ENCODE measurements at places on chromosomes 6 and 20.

DNA sequence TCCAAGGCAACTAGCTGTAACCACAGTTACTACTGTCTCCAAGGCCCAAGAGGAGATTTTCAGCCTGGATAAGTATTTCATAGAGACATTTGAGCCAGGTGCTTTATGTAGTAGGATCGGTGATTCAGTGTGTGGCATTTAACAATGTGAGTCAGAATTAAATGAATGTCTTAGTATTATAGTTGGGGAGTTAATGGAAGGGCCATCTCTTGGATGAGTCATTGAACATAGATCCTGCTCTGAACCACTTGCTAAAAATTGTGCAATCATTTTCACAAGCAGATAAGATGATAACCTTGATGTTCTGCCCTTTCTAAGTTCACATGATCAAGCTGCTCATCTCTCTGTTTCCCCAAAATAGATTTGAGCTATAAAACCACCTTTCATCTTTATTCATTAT lies 668.9 kb upstream of the CITED2 start:
- no peak for DNase-seq

DNA sequence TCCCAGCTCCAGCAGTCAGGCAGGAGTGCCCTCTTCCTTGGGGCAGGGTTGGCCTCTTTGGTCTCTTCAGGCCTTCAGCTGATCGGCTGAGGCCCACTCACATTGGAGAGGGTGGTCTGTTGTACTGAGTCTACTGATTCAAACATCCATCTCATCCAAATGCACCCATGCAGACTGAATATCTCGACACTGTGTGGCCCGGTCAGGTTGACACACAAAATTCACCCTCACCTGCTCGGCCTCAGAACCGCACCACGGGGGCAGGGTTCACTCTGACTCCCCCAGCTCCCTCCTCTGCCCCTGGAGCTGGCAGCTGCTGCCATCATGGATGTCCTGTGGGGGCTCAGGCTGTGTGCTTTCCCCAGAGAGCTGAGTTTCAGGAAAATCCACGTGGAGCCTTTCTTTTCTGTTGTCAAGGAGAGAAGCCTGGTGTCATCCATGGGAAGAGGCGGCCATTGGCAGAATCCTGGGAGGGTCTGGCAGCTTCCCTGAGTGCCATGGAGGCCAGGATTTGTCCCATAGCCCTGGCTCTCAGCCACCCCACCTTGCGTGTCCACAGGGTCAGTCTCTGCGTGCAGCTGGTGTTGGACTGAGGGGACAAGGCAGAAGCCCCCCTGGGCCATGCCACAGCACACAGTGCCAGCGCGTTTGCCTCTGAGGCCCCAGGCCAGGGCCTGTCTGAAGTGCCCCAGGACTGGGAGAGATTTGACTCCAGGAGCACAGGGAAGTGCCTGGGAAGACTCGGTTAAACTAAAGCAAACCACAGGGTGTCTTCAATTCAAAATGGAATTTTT lies 114.1 kb downstream of the ERMARD start:
- DNase-seq = no peak

DNA sequence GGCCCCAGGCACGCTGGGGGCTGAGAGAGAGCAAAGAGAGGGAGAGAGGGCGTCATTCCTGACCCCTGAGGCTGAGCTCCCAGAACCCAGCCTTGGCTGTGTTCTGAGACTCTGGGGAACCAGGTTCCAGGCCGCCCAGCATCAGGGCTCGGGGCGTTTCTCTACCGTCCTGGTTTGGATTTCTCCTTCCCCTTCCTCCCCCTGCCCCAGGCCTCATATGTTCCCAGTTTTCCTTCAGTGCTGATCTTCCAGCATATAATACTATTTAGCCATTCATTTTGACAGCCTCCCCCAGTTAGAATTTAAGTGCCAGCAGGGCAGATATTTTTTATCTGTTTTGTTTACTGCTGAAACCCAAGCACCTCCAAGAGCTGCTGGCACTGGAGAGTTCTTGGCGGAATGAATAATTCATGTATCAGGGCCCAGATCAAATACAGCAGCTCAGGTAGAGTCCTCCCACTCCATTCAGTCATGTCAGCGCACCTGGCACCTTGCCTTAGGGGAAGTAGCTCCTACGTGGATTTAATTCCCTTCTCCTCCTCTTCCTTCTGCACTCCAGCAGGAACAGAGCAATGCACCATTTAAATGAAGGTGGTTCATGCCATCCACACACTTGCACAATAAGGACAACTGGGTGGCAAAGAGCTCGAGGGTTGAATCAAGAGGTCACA lies 23.4 kb upstream of the FRMD1 start:
- no peak for DNase-seq

DNA sequence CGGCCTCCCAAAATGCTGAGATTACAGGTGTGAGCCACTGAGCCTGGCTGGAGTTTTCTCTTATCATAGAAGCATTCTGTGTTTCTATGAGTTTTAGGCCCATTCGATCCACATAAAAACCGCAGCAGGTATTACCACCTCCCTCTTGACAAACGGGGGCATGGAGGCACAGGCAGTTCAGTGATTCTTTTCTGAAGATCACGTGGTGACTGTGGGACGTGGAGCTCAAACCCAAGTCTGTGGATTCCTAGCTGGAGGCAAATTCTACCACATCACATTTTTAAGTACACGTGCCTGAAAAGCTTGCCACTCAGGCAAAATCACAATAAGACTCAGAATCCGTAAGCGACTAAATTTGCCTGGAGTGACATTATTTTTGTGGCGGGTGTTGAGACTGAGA lies 191.3 kb downstream of the GMPR start:
- no peak for DNase-seq

DNA sequence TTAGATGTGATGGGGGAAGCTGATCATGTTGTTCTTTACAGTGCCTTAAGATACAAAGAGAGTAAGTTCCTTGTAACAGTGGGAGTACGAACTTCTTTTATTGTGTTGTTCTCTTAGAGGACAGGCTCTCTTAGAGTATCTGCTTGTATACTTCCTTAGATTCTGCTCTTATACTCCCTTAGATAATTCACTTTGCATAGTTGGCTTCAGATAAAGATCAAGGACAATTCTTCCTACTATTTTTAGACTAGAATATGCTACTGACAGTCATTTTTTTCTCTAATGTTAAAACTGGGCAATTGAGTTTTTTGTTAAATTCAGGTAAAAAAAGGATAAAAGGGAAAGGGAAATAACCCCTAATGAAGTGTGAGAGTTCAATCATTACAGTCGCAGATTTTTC lies 138.7 kb downstream of the MYB start:
- no peak for DNase-seq

- DNase-seq = no peak
These were observed 87.1 kb upstream of the RPS6KA2 start for GRCh38 chr6:166714187-166714510.

DNA sequence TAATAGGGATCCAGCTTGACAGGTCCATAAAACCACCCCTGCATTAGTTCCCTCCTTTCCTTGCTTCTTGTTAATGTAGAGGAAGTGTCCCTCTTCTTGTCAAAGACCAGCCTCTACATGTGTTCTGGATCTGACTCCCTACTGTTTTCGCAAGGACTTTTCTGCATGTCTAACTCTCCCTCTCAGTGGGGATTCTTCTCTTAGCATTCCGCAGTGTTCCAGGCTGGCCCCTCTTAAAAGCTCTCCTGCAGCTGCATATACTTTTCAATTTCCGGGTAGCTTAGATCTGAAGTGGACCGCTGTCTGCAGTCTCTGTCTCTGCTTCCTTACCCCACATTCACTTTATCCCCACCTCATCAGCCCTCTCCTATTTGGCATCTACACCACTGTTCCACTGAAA lies 96.1 kb upstream of the MAN1A1 start:
- no peak for DNase-seq

DNA sequence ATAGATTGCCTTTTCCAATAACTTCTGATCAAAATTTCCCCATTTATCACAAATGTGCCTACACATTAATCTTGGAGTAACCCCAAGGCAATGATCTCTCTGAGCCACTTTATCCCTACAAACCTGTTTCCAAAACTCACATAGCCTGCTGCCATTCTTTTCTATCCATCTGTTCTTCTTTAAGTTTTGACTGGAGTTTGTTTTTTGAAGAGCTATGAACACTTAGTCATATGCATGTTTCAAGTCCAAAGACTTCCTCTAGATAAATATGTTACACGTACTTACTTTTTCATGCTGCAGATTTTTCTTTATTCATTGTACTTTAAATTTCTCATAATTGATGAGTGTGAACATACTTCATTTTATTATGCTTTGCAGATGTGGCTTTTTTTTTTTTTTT lies 488.9 kb upstream of the CITED2 start:
- DNase-seq = no peak

DNA sequence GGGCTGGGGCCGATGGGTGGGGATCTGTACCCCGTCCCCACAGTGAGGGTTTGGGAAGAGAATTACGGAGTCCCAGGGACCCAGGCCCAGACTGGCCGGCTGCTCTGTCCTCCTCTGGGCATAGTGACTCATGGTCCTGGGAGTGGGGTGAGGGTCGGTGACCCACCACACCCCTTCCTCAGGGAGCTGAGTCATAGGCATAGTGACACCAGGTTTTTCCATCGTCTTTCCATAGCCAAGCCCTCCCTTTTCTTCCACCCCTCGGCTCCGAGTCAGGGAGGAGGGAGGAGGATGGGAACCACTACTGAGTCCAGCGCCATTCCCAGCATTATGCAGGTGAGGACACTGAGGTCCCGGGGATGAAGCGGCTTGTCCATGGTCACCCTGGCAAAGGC lies 8.9 kb downstream of the CYP21A2 start:
- DNase-seq = no peak

GRCh38 chr20:59165891-59166709 lies 2.5 kb downstream of the ZNF831 start:
- DNase-seq = no peak

DNA sequence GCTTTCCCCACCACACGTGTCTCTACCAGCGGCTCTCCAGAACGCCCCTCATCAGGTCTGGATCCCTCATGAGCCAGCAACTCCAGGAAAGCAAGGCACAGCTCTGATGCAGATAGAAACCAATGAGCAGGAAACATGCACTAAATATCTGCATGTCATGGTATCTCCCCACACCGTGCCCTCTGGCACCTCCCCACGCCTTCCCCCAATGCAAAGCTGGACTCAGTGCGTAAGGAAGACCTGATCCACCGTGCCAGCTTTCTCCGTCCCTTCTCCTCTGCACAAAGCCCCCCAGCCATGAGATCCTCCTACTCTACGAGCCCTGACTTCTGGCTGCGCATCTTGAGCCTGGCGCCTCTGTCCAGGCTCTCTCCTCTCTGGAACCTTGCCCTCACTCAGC lies 9.4 kb downstream of the PDE10A start:
- no peak for DNase-seq

DNA sequence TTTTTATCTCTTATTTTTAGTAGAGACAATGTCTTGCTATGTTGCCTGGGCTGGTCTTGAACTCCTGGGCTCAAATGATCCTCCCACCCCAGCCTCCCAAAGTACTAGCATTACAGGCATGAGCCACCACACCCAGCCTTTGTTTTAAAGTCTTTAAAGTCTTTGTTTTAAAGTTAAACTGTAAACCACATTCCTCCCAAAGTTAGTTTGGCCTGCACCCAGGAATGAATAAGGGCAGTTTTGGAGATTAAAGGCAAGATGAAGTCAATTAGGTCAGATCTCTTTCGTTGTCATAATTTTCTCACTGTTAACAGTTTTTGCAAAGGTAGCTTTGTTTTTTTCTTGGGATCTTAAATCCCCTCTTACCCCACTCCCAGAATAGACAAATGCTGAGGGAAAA lies 63.8 kb downstream of the UBR2 start:
- DNase-seq = no peak

DNA sequence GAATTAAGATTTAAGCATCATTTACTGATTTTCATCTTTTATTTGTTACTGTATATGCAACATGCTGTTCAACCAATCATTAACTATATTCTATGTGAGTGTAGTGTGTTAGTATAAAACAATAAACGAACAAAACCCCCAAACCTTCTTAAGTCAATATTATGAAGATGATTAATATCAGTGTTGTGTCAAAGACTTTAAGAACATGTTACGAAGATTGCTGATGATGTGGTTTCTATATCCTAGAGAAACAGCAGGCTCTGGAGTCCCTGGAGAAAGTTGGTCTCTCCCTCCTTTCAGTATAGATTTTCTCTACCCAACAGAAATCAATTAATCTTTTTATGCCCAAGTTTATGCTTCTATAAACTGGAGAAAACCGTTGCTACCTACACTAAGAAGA lies 393.8 kb upstream of the HSF2 start:
- no peak for DNase-seq

- no peak for DNase-seq
These were observed 84.0 kb downstream of the CHD6 start for GRCh38 chr20:41534170-41534569.

GRCh38 chr6:92174398-92175073 lies 1244.8 kb downstream of the EPHA7 start:
- DNase-seq = no peak

GRCh38 chr6:29986179-29986781 lies 43.9 kb downstream of the HLA-A start:
- DNase-seq = no peak

DNA sequence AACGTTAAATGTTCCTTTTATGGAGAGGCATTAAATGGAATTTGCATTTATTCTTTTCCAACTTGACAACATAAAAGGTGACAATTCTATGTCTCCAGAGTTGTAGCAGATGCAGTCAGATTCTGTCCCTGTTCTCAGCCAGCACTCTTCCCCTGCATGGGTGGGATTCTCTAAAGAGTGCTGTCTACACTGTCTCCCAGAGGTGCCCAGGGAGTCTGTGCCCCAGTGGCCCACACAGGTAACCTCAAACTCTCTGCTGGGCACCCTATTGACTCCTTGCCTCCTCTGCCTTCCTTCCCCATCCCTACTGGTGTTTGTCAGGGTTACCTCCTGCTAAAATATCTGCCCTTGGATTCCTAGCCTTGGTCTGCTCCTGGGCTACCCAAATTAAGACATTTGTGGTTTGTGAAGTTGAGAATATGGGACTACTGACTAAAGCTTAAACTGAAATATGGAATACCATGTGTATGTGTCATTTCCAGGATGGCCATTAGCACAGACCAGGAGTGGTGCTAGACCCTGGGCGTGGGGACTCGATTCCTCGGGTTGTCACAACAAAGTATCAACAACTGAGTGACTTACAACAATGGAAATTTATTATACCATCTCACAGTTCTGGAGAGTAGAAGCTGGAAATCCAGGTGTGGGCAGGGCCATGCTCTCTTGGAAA lies 284.7 kb downstream of the CDH26 start:
- DNase-seq = no peak

- no peak for DNase-seq
These were observed 380.7 kb upstream of the CITED2 start for GRCh38 chr6:139754898-139755775.

DNA sequence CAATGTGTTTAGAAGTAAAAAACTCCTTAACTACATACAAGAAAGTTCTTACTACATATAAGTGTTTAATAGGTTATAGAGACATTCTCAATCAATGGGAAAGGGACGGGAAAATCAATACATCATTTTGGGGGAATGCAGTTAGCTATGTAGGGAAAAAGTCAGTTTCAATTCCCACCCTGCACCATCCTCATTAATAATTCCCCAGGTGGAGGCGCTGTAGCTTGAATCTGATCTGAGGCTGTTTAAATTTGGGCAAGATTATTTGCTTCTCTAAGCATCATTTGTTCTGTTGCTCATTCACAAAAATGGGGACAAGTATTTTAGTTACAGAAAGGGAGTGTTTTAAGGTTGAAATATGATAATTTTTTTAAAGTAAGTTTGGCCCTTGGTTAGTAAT lies 19.1 kb downstream of the OLIG3 start:
- no peak for DNase-seq

GRCh38 chr6:84093441-84094435 lies 60.2 kb downstream of the MRAP2 start:
- DNase-seq = no peak

All from HuH-7.5 (cell line).